ENCODE measurements at places on chromosomes 3 and 15.

GRCh38 chr3:31530960-31531335, 1.8 kb upstream of the STT3B start:
- no peak for DNase-seq

DNA sequence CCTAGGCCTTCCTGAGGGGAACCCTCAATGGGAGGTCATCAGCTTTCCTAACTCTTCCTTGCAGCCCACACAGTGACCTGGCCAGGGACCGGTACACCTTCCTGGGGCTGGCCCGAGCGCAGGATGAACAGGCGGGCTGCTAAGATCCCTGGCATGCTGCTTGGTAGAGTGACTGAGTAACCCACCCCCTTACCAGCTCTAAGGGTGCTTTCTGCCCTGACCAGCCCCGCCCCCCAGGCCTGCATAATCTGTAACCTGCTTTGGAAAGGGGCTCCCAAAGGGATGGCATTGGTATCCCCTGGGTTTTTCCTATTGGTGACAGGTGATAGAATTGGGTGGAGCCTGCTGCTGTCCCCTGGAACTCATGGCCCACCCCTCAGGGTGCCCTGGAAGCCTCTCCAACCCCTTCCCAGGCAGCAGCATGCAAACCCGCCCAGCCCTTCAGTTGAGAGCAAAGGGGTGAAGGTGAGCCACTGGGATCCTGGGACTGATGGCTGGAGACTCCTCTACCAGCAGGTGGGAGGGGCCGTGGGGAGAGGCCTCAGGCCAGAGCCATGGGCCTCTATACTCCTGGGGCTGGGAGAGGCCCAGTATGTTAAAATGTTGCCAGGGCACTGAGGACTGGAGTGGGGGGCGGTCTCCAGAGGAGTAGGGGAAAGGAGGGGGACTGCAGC, 11.1 kb upstream of the KIF7 start:
- DNase-seq = no peak

GRCh38 chr15:65790694-65791334, 1.3 kb downstream of the DENND4A start:
- DNase-seq = no peak

- DNase-seq = no peak
Observed at GRCh38 chr3:99971761-99972160, 142.5 kb downstream of the FILIP1L start.

GRCh38 chr3:24709956-24710355, 215.3 kb upstream of the THRB start:
- no peak for DNase-seq

DNA sequence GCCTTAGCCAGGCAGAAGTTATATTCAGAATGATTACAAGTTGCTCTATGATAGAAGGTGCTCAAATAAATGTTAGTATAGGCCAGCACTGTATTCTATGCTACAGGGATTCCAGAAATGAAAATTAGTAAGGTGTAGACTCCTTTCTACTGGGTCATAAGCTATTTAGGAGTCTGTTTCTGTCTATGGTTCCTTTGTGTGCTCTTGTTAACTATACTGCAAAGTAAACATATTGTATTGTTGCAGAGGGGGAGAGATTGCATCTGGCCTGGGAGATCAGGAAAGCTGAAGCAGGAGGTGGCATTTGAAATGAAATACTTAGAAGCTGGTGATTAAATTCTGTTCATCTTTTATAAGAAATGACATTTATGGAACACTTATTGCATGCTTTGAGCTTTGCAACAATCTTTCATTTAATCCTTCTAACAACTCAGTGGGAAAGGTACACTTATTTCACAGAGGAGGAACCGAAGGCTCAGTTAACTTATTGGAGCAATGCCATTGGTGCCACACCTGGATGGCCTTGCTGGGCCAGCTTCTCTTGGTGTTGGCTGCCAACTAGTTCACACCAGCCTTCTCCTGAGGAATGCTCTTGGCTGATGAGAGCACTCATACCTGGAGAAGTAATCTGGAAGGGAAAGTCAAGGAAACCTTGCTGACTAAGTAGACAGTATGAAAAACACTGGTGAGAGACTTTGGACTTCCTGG, 39.1 kb downstream of the ABHD5 start:
- no peak for DNase-seq

- DNase-seq = no peak
Observed at GRCh38 chr15:69606921-69607500, 154.4 kb downstream of the RPLP1 start.

- no peak for DNase-seq
Observed at GRCh38 chr3:39273119-39273518, 6.7 kb downstream of the CX3CR1 start.

GRCh38 chr3:184777566-184778356, 34.2 kb upstream of the VPS8 start:
- peak; percentile 76 for DNase-seq

DNA sequence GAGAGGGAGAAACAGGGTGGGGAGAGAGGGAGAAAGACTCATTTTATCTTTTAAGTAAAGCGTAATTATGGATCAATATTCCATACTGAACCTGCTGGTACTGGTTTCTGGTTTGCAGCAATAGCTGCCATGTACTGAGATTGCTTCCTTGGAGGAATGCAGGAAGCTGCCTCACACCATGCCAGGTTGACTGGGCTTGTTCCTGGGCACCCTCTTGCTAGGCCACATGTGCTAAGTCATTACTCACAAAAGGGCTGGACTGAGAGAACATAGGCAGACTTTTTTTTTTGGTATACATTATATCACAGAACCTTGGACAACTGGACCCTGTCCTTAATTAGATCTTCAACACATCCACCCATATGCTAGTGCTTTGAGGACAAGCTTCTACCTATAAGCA, 193.4 kb downstream of the ZNF621 start:
- DNase-seq = no peak

DNA sequence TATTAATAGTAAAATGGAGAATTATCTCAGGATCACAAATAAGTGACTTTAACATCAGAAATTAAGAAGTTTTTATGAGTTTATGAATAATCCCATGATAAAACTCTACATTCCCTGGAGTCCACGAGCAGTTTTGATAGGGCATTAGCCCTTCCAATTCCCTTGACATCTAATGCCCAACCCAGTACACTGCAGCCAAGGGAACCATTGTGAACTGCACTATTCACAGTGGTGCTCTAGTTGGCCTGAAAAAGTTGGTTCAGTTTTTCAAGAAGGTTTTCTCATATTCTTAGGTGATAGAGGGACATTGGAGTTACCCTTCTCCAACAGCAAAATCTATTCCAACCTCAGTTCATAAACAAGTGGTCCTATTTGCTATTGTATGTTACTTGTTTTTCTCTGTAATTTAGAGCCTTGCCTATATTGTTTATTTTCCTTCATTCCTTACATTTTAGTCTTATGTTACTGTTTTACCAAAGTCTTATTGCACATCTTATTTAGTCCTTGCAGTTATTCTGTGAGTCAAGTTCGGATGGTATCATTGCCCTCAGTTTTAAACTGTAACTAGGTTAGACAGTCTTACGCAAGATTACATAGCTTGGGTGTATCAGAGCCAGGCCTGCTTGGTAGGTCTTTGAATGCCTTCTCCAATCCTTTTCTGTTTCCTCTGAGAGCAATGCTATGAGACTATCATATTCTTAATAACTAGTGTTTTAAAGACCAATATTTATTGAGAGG, 57.9 kb upstream of the SAMMSON start:
- no peak for DNase-seq

GRCh38 chr15:71313806-71314205, 198.5 kb downstream of the THSD4 start:
- no peak for DNase-seq

GRCh38 chr3:125641891-125642290, 46.6 kb upstream of the OSBPL11 start:
- no peak for DNase-seq

DNA sequence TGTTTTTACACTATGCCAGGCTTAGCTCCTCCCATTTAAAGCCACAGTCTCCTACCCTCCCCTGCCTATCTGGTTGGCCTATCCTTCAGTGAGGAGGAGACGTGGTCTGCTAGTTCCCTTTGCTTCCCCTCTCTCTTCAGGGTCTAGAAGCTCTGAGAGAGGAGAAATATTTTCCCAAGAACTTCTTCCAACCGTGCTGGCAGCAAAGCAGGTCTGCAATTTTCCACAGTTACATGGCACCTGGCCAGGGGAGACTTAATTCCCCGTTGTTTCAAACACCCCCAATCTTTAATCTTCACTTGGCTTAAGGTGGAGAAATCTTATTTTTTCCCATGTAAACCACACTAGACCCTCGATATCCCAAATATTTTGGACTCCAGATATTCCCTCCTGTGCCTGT, 149.5 kb upstream of the MCTP2 start:
- no peak for DNase-seq

DNA sequence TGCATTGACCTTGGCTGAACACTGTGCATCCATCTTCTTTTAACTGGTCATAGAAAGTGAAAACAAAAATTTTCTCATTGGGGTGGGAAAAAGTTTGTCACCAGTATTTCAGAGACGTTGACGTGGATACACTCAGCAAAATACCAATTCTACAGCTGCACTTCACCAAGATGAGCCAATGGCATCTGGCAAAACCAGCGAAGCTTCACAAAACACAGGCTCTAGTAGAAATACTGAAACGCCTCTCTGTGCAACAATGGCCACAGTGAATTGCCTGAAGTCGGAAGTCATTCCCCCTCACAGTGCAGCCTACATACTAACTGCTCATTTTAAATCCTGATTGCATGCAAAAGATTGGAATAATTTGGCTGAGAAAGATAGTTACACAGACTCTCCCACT, 17.0 kb downstream of the PCYT1A start:
- no peak for DNase-seq

DNA sequence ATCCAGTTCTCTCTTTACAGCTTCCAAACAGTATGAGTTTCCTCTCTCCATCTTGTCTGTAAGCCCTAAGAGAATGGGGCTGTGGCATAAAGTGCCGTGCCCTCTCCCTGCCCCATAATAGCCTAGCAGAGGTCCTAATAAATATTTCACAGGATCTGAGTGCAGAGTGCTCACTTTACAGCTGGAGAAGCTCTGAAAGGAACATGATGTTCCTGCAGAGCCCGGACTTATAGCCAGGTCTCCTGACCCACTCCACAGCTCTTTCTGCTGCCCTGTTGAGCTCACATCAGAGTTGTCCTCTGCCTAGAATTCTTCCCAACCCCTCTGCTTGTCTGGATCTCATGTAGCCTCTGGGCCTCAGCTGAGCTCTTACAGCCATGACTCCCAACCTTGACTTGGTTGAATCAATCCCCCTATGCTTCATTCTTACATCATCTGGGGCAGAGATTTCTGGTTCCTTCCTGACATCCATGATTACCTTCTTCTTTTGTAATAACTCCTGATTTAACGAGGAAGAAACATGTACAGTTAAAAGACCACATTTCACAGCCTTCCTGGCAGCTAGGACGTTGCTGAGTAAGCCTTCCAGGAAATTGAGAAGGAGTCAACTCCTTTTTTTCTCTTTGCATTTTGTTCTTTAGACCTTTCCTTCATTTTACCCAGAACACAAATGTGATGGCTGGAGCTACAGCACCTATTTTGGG, 135.3 kb downstream of the RPLP1 start:
- no peak for DNase-seq

DNA sequence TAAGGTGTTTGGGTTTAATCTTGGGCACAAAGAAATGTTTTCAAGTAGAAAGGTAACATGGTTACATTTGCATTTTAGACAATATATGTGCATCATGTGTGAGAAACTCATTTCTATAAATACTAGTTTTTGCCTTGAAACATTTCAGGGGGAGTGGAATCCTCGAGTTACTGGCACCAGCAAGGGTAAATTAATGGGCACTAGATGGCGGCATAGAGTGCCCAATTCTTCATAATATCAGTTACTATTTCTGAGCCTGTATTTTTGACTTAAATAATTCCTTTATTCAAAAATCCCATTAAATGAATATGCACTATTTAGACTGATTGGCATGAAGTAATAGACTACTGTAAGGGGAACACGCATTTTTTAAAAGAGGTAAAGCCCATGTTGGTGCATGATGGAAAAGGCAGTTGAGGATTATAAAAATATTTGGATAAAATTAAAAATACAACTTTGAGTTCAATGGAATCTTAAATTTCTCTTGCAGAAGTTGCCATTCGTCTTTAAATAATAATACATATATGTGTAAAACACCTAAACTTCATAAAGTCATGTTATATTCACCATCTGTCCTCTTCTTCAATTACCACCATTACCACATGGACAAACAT, 106.3 kb downstream of the ZBTB20 start:
- DNase-seq = peak; percentile 3

- no peak for DNase-seq
Observed at GRCh38 chr3:61226166-61226686, 25.0 kb downstream of the FHIT start.

GRCh38 chr15:99976000-99976399, 242.8 kb upstream of the LYSMD4 start:
- no peak for DNase-seq

DNA sequence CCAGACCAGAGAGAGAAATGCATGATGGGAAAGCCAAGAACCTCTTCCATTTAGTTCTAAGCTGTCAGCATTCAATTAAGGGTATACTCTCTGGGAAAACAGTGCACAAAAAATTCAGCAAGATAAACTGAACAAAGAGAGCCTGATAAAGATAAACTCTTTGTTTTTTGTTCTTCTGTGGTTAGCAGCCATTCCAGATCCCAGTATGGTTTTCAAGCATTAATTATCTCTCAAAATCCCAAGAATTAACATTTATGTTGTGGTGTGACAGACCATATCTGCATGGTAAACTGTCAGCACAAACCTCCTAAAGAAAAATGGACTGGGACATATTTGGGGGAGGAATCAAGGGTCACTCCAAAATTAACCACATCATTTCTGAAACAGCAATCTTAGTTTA, 124.0 kb upstream of the LRRN1 start:
- DNase-seq = no peak

DNA sequence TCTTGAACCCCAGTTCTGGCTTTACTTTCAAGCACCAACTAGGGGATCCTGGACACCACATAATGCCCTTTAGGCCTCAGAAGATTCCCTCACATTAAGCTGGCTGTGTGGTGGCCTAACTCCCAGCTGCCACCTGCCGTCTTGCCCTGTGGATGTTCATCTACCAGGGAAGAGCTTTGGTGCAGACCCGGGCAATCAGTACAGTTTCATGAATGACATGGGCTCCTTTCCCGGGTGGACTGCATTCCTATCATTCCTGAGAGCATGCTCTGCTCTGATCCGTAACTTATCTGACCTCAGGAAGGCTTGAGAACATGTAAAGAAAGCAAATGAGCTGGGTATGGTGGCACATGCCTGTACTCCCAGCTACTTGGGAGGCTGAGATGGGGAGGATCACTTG, 50.0 kb upstream of the GSK3B start:
- DNase-seq = no peak

- DNase-seq = no peak
Observed at GRCh38 chr15:30954674-30955073, 36.8 kb downstream of the MTMR10 start.

DNA sequence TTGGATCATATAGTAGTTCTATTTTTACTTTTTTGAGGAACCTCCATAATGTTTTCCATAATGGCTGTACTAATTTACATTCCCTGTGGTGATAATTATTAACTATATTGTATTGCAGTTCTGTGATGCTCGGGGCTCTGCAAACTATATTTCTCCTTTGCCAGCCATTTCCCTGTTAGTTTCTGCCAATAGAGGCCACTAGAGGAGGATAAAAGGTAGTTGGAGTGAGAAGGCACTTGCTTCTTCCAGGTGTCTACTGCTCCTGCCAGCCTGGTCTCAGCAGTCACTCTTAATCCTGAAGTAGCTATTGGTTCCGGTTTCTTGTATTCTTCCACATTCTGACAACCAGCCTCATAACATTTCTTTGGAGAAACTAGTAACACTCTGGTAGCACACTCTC, 233.9 kb upstream of the GBE1 start:
- DNase-seq = no peak

GRCh38 chr15:42108806-42109205, 14.4 kb upstream of the PLA2G4D start:
- no peak for DNase-seq

- DNase-seq = peak; percentile 27
Observed at GRCh38 chr3:2098398-2099027, at the start of gene CNTN4. TSS of gene CNTN4 (plus strand) at chr3:2098866.
